ENCODE measurements at places on chromosomes 4 and X.

- no peak for DNase-seq
Observed at GRCh38 chrX:41033299-41033698, 51.9 kb upstream of the USP9X start.

- no peak for DNase-seq
Observed at GRCh38 chr4:26867914-26868684, 7.5 kb downstream of the STIM2 start.

- no peak for DNase-seq
Observed at GRCh38 chrX:20029728-20030127, 38.9 kb upstream of the BCLAF3 start.

GRCh38 chr4:185142564-185142911 lies 528 bp upstream of the SLC25A4 start:
- DNase-seq: peak; percentile 59

GRCh38 chrX:154325541-154325940 lies 29.9 kb downstream of the TKTL1 start:
- DNase-seq: no peak

DNA sequence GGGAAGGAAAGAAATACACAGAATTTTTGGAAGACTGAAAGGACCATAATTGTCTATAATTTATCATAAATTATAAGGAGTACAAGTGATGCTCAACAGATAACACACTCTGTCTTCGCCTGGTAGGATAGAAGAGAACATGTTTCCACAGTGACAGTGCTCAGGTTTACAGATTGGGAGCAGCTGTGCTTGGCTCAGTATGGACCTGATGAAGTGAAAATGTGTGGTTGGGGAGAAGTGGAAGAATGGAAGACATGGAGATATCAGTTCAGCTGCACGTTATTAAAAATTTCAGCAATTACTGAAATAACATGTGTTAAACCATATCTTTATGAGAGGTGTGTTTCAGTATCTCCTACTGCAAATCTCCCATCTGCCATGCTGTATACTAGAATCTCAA lies 90.6 kb downstream of the TLL1 start:
- DNase-seq: no peak

DNA sequence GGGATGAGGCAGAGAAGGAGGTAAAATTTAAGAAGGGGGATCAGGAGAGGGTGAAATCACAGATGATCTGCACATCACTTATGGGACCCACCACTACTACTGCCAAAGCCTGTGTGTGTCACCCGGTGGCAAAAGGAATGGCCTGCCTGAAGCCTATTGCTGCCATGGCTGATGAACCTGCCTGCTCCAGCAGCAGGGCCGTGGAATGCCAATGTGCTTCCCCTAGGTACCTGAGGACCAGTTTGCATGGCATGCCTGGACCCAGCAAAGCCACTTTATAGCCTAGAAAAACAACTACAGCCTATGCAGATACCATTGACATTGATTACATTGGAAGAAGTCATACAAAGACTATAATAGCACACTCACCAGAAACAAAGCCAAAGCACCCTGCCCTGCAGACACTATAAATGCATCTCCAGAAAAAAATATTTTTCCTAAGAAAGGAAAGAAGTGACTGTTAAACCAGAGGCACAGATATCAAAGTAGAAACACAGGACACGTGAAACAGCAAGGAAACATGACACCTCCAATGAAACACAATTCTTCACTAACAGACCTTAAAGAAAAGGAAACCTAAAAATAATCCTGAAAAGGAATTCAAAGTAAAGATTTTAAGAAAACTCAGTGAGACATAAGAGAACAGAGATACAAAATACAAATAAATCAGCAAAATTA lies 680.7 kb upstream of the GRID2 start:
- no peak for DNase-seq
